ENCODE measurements at places on chromosomes 12 and 14.
A peak's percentile ranks its signal among the peaks of the same experiment; 100 is the strongest.

- no peak for DNase-seq
Observed at GRCh38 chr12:101745481-101745880, 6.2 kb upstream of the SYCP3 start.

DNA sequence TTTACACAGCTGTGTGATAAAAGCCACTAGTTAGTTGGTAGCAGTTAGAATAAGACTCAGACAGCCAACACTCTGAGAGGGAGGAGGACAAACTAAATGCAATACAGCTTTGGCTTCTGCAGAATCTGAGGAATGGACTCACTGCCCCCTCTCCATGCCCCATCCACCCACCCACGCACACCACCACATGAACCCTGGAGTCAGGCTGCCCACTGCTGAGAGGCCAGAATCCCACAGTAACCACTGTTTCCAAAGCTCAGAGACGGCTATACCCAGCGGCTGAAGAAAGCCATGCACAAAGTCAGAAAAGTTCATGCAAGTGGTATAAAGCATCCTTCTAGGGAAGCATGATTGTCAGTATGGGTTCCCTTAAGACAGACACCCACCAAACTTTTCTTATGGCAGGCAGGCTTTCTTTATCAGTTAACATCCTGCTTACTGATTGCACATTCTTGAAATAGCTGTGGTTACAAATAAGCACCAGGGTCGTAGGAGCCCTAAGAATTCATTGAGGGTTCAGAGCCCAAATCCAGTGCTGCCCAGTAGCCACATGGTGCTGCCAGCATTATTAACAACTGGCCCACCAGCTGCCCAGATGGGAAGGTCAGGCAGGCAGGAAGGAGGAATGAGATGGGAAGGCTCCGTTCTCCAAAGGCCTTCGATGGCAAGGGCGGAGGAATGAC lies 61.5 kb downstream of the NT5DC3 start:
- DNase-seq = no peak

GRCh38 chr14:24310646-24311604 lies at the start of gene LTB4R:
Gene LTB4R, plus strand, starts transcription at chr14:24311502. Its CDS starts 4,150 bp downstream, at chr14:24315652.
- peak; percentile 57 for DNase-seq

DNA sequence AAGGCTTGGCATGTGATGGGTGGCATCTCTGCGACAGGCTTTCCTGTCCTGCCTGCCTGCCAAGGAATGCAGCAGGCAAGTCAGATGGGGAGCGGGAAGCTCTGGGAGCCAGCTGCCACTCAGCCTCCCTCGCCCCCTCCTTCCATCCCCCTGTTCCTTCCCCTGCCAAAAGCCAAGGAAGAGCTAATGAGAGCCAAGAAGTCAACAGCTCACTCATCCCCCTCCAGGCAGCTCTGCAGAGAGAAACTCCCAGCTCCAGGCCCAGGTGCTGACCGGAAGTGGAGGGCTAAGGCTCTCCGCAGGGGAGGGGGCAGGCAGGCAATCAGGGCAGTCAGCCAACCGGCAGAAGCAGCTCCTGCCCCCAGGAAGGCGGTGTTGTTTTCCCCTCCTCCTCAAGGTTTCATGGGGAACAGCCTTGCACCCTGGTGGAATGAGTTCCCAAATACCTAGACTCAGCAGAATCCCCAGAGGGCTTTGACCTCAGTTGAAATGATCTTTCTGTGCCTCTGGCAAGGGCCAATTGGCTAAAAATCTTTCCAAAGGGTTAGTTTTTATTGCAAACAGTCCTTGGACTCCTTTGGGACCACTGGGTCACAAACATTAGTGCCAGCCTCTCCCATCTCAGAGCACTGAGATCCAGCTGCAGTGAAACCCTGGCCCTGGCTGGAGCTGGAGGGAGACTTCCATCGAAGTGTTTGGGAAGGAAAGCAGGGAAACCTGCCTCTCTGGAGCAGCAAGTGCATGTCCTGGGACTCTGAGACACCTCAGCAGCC lies 349.1 kb downstream of the DPF3 start:
- no peak for DNase-seq

- no peak for DNase-seq
Observed at GRCh38 chr14:80415636-80416035, 204.3 kb upstream of the DIO2 start.

DNA sequence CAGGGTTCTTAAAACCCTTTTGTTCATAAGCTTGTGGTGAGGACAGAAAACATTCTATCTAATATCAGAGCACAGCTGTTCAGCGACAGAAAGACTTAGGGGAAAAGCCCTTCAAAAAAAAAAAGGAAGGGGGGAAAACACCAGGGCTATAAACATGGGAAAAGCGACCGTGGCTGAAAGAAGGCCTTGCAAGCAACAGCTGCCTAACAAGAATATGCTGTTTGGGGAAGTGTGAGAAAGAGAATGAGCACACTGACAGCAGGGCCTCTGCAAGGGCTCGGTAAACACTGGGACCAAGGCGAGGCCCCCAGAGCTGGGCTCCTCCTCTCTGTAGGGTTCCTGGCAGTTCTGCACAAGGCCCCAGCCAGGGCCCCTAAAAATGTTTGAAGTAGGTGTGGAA lies 27.4 kb upstream of the CCND2 start:
- DNase-seq = no peak

DNA sequence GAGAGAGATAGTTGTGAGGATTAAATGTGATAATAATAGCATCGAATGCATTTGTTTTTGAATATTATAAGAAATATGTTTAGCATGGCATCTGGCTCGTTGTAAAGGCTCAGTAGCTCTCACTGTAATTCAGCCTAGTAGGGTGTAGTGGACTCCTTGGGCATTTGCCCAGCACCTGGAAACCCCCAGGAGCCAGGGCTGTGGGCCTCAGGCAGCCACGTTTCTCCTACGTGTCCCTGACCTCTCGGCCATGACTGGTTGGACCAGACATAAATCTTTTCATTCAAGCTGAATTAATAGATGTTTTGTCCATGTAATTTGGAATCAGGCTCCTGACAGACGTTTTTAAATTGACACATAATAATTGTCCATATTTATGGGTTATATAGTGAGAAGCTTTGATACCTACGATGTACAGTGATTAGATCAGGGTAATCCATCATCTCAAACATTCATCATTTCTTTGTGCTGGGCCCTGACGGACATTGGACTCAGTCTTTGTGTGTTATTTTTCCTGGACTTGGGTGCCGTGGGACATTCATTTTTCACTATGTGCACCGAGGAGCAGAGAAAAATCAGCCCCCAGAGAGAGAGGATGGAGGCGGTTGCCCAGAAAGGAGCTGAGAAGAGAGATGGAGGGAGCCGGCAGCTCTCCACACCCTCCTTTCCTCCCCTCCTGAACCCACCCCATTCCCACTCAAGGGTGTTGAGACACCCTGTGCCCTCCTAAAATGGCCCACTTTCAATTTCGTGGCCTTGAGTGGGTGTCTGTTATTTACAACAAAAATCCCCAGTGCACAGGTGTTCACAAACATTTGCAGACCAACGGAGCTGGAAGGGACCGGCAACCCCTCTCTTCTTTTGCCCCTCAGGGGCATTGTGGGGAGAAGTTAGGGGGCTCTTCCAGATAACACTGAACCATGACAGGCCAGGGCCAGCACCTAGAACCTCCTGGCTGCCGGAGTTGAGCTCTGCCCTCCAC lies 296.4 kb downstream of the DPF3 start:
- DNase-seq = no peak

GRCh38 chr12:132053338-132054330 lies 90.5 kb downstream of the DDX51 start:
- no peak for DNase-seq

DNA sequence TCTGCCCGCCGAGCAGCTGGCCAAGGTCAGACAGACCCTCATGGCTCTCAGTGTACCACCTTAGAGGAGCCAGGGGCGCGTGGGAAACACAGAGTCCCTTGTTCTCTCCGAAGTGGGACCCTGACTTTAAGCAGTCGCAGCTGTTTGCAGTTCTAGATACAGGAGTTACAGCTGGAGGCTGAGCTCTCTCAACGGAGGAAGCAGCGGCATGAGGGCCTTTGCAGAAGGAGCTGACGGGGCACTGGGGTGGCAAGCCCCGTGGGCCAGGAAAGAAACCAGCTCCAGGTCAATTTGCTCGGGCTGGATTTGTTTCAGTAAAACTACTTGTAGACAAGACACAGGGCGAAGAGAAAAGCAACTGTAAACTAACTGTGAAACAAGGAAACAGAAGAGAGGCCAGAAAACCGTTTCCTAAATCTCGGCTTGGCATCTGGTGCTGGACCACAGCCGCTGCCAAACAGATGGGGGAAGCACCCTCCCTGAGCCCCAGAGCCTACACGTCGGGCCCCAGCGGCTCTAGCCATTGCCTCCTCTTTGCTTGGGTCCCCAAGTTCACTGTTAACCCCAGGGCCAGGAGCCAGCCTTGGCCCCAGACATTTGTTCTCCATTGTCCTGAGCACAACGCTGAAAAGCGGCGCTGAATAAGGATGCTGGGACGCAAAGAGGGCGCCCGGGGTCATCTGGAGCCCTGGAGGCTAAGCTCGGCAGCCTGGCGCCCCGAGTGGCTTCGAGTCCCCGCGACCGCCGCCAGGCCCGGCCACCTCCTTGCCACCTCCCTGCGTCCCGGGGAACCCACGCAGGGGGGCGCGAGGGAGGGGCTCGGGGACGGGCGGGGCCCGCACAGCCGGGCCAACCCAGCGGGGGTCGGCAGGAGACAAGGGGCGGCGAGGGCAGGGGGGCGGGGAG lies 914 bp upstream of the PACS2 start:
- DNase-seq = no peak

GRCh38 chr12:6093764-6094163 lies 30.7 kb downstream of the VWF start:
- no peak for DNase-seq

DNA sequence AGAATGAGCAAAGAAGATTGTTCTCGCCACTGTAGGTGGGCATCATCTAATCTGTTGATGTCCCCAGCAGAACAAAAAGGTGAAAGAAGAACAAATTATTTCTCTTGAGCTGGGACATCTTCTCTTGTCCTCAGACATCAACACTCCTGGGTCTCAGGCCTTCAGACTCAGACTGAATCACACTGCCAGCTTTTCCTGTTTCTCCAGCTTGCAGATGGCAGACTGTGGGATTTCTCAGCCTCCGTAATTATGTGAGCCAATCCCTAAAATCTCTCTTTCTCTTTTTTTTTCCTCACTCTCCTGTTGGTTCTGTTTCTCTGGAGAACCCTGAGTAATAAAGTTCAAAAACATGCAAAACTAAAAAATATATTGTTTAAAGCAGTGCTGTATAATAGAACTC lies 3.7 kb upstream of the TMPRSS12 start:
- DNase-seq = no peak

GRCh38 chr12:41992692-41993215 lies 151.9 kb downstream of the GXYLT1 start:
- DNase-seq = no peak

- DNase-seq = no peak
Observed at GRCh38 chr12:105485321-105485910, 154.9 kb downstream of the C12orf75 start.

- no peak for DNase-seq
Observed at GRCh38 chr14:61930101-61930857, 168.1 kb downstream of the SNAPC1 start.

DNA sequence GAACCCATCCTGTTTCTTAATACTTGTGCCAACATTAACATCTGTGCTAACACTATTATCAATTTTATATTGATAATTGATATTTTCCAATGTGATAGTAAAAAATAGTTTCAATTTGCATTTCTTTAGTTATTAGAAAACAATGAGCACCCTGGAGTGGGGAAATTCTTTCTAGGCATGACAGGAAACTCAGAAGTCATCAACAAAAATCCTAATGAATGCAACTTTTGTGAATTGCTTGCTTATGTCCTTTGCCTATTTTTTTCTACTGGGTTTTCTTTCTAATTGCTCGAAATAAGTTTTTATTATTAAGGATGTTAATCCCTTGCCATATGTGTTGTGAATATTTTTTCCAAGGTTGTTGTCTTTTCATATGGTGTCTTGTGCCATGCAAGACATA lies 18.1 kb upstream of the WDR20 start:
- no peak for DNase-seq

DNA sequence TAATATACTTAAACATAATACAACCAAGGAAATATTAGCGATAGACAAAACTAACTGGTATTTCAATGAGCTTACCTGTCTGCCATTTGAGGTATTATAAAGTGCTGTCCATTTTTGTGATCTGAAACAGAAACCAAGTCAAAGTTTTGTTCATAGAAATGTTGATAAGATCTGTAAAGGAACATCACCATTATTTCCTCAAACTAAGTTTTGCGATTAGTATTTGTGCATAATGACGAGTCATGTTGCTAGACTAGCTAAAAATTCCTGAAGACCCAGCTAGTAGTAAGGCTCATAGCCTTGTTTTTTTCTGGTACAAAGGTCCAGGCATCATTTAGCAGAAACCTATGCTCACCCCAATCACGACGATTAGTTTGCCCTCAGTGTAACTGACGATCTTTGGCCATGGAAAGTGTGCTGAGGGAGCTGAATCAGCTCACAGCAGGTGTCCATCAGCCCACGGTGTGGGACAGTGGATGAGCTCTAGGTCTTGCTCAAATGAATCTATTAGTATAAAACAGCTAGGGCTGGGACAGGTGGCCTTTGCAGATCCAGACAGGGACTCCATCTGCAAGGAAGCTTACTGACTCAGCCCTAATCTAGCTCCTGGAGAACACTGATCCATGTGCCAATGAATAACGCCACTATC lies 28.7 kb downstream of the GIT2 start:
- no peak for DNase-seq

DNA sequence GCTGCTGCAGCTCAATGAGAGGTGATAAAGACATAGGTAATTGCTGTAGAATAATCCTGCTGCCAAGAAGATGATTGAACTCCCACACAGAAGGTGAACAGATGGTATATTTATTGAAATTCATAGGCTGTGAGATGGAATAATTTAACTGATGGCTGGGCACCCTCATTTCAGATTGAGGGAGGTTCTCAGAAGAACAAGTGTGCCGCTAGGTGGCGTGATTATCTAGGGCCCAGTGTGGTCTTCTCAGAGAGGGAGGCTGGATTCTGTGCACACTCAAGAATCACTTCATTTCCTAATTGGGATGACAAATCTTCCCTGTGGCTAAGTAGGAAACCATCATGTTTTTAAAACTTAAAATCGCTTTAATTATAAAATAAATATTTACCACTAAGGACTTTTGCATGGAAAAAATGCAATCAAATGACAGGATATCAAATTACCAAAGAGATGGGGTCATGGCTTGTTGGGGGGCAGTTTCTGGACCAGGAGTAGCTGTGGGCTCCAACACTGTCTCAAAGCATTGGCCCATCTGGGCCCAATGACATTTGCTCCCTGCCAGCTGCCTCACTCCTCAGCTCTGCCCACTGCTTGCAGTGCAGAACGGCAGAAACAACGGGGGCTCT lies 132.3 kb downstream of the SNAPC1 start:
- DNase-seq = peak; percentile 52

Data from activated T-cell treated with anti-CD3 and anti-CD28 coated beads for 48 hours (primary cell).